ENCODE measurements at places on chromosomes 4 and X. TPM values are rescaled to one million over a fixed set of nuclear protein-coding genes. Genes with fewer than 3 reads are reported as not detected.

DNA sequence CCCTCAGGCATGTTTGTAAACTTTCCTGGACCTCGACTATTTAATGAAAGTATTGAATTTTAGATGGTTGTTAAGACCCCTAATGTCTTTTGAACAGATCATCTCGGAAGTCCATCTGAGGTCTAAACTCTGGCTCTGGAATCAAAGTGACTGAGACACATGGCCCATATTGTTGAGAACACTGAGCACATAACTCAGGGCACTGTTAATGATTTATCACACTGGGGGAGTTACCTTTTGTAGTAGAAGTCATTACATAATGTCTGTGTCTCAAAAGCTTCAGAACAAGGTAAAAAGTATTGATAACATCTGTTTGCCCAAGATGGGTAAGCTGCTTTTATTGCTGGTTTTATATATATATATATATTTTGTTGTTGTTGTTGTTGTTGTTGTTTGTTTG, 103.4 kb upstream of the HS3ST1 start:
- no peak for DNase-seq

GRCh38 chrX:72216973-72217372, 21.9 kb downstream of the ERCC6L start:
- DNase-seq = no peak

GRCh38 chrX:148441387-148441786, 59.0 kb upstream of the AFF2 start:
- no peak for DNase-seq

DNA sequence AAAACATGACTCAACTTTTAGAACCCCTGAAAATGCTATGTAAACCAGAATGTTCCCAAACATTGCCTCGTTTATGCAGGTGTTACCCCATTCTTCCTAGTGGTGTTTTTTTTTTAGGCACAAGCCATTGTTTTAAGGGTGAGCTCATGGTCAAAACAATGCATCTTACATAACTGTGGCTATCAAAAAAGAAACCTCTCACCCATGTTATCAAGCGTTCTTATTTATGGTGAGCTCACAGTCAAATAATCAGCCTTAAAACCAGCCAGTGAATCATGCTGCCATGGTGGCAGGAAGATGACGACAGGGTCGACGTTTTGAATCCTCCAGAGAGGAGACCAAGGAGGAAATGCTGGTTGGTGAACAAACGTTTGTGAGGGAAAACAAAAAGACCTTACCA, 195.2 kb downstream of the KDR start:
- DNase-seq = no peak

The TECRL gene
- polyA plus RNA-seq = 0.06 TPM

Data from right lung (tissue), 10 donors.